ENCODE measurements at places on chromosomes 5 and 9.

- peaks cover 8% of the 10 kb centered on the region for H3K4me1 ChIP-seq
- no peaks in the 10 kb centered on the region for H3K36me3 ChIP-seq
- peaks cover 18% of the 10 kb centered on the region for H3K27me3 ChIP-seq
- H3K4me3 ChIP-seq, result no peak overlapping the region
- no peak overlapping the region for H3K27ac ChIP-seq
Observed at GRCh38 chr9:129253803-129254381, 75.8 kb upstream of the IER5L start.

- no peaks in the 10 kb centered on the region for H3K36me3 ChIP-seq
- H3K27me3 ChIP-seq, result peaks cover 39% of the 10 kb centered on the region
- no peak overlapping the region for H3K27ac ChIP-seq
- no peak overlapping the region for H3K4me3 ChIP-seq
Observed at GRCh38 chr5:139842321-139842720, 46.7 kb downstream of the PSD2 start.

- no peaks in the 10 kb centered on the region for H3K36me3 ChIP-seq
- peaks cover 4% of the 10 kb centered on the region for H3K4me1 ChIP-seq
- no peak overlapping the region for H3K27ac ChIP-seq
- DNase-seq, result no peak
Observed at GRCh38 chr5:42655982-42656650, 100.5 kb upstream of the CCDC152 start.

GRCh38 chr5:179209359-179210150 lies 135.7 kb downstream of the ADAMTS2 start:
- no peaks in the 10 kb centered on the region for H3K4me1 ChIP-seq
- DNase-seq, result no peak
- no peaks in the 10 kb centered on the region for H3K36me3 ChIP-seq
- H3K27me3 ChIP-seq, result no peaks in the 10 kb centered on the region
- H3K27ac ChIP-seq, result no peak overlapping the region

DNA sequence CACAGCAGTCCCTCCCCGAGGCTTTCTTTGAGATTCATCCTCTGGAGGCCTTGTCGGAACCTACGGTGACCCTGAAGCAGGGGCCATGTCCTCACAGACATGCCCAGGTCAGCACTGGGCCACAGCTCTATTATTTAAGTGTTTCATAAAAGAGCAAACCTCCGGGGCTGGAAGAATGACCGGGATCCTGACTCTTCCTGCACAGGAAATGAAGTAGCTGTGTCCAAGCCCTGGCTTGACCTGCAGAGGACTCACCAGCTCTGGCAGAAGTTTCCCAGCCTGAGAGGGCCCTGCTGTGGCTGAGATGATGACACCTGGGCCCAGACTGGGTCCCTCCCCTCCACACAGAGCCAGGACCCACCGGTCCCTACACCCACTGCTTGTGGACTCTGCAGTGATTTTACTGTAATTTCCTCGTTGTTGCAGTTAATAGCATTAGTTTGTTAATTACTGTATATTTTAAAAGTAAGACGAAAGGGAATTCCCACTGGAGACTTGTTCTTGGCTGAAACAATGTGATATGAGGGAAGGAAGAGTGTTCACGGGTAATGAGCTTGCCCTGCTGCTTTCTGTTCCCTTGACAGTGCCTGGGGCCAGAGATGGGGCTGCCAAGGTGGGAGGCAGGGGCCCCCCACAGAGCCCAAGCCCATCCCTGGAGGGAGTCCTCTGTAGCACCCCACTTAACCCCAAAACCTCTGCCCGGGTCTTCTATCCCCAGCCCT lies 72.2 kb downstream of the PCDH1 start:
- no peaks in the 10 kb centered on the region for H3K36me3 ChIP-seq
- H3K27ac ChIP-seq, result no peak overlapping the region
- no peaks in the 10 kb centered on the region for H3K4me1 ChIP-seq
